ENCODE measurements at places on chromosomes 2 and 18.

DNA sequence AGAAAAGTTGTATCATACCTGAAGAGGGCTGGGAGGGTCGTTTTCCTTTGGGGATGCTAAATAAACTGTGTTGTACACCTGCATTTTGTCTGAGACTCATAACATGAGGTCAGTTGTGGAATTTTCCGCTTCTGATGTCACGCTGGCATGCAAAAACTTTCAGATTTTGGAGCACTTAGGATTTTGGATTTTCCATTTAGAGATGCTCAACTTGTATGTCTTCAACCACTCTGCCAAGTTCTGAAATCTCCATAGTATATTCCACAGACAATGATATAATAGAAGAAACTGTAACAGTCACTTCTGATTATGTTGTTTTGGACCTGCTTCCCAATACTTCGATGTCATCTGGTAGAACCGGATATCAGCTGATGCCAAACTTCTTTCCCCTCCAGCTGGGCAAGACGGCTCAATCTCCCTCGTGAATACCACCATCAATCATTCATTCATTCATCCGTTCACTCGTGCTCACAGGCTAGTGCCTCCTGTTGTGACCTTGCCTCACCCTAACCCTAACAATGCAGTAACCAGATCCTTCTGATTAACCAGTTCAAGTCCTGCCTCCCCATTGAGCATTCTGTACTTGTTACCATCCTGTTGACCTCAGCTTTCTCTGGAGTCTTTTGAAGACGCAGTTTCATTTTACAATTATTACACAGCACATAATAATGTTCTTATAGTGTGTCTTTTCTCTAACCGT, 5.3 kb upstream of the PLEKHH2 start:
- DNase-seq: no peak

- DNase-seq: no peak
These were observed 67.8 kb upstream of the HDAC4 start for GRCh38 chr2:239468491-239469105.

GRCh38 chr2:23412556-23413155, 27.7 kb downstream of the KLHL29 start:
- no peak for DNase-seq

GRCh38 chr2:230184727-230185578, 34.8 kb downstream of the SP110 start:
- DNase-seq: no peak

GRCh38 chr18:7608781-7609201, 41.7 kb downstream of the PTPRM start:
- DNase-seq: no peak

DNA sequence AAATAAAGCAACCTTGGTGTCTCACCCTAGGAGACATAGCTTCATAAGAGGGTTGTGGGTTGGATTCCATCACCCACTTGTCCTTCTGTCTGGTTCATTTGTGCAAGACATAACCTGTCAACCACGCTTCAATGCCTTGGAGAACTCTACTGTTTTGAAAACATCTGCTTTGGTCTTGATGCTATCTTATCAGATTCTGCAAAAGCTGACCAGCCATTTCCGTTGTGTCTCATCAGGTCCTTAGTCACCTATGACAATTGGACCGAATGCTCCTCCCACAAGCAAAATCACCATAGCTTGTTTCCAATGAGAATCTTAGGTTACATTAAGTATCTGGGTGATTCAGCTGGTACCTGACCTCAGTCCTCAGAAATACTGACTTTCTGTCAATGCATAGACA, 35.4 kb downstream of the STAT4 start:
- DNase-seq: no peak

DNA sequence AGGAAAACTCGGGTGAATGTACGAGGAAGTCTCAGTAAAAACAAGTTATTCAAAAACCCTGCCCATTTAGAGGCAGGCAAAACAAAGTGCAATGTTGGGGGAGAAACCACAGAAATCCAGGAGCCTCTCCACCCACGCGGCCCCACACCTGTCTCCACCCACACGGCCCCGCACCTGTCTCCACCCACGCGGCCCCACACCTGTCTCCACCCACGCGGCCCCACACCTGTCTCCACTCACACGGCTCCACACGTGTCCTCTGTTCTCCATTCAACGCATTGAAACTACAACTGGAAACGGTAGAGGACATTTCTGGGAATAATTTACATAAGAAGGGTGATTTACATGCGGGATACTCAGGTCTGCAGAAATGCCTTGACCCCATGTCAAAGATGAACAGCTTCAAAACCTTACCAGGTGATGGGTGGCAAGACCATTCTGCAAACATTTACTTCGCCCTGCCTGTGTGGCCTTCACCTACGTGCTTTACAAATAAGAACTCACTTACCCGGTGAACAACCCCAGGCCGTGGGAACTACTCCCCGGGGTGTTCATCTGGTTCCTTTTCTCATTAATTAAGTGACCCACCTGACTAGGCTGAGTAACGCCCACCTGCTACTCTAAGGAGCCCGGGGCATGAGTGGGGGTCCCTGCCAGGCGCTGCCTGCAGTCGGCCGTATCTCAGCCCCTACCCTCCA, 100.4 kb downstream of the EIPR1 start:
- no peak for DNase-seq

DNA sequence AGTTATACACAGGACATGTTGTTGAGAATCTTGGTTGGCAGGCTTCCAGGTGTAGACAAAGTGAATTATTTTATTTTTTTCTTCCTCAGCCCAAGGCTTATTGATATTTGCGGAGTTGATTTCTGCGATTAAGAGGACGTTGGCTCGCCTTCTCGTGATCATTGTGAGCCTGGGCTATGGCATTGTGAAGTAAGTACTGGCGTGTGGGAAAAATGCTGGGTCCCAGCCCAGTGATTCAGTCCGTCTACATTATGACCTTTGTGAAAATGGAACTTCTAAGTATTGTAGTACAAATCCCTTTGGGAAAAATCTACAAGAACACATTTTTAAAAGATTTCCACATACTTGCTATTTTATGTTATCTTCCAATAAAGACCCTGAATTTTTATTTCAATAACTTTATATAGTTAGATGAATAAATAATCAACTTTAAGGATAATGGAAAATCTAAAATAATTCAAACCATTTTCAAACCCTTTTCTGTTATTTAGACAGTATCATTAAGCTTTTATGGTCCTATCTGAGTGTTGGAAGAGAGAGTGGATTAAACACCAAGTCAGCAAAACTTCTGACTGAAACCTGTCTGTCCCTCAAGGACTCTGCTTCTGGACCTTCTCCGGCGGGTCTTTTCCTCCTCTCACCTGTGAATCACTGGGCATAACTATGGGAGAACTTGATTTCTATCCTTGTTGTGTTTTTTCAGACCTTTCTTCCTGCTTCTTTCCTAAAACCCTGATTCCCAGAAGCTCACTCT, 31.0 kb downstream of the TMEM87B start:
- no peak for DNase-seq

- DNase-seq: no peak
These were observed 20.7 kb upstream of the GYPC start for GRCh38 chr2:126635281-126635680.

GRCh38 chr2:219174801-219175200, 1.9 kb downstream of the CNPPD1 start:
- DNase-seq: no peak

DNA sequence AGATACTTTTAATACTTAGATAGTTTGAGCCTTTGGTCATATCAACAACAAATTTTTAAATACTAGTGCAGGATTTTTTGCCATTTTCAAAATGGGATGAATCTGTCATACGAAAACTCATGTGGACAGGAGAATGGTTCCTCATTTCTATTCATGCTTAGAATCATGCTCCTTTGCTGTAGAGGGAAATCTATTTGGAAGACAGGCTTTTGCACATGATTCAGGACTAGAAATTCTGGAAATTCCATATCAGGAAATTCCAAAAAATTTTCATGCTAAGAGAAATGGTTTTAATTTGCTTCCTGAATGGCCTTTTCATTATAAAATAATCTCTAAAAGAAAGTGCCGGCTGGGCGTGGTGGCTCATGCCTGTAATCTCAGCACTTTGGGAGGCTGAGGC, 39.3 kb downstream of the MOGAT1 start:
- no peak for DNase-seq

DNA sequence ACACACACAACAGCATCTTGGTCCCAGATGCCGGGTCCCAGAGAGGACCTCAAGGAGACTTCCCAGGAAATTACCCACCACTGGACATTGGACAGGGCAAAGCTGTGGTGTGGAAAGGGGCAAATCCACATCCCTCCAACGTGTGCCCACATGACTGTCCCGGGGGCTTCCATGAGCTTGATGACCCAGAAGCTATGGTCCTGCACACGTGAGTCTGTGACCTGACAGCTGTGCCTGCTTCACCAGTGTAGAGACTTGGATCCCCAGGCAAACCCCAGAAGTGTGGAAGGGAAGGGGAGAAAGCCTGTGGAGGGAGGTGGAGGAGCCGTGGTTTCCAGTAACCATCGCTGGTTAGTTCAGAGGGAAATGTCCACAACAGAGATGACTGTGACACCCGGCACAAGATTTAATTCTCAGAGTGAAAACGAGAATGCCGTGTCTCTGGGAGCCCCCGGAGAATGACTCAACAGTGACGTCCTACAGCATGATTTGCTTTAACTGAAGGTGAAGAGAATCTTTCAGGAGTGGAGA, 19.1 kb upstream of the GPR55 start:
- DNase-seq: no peak

DNA sequence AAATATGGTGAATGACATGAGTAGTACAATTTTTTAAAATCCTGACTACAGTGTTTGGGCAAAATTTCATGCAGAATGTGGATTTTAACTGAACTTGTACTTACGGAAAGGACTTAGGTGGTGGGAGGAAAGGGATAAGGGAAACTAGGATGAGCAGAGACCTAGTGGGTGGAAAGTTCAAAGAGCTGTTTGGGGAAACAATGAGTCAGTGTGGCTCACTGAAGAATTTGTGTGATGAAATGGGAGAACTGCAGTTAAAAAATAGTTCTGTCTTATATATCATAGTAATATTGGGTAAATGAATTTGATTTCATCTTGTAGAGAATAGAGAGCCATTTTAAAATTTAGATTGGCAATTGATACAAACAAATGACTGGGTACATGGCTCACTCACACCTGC, 220.1 kb upstream of the CTAGE1 start:
- no peak for DNase-seq

DNA sequence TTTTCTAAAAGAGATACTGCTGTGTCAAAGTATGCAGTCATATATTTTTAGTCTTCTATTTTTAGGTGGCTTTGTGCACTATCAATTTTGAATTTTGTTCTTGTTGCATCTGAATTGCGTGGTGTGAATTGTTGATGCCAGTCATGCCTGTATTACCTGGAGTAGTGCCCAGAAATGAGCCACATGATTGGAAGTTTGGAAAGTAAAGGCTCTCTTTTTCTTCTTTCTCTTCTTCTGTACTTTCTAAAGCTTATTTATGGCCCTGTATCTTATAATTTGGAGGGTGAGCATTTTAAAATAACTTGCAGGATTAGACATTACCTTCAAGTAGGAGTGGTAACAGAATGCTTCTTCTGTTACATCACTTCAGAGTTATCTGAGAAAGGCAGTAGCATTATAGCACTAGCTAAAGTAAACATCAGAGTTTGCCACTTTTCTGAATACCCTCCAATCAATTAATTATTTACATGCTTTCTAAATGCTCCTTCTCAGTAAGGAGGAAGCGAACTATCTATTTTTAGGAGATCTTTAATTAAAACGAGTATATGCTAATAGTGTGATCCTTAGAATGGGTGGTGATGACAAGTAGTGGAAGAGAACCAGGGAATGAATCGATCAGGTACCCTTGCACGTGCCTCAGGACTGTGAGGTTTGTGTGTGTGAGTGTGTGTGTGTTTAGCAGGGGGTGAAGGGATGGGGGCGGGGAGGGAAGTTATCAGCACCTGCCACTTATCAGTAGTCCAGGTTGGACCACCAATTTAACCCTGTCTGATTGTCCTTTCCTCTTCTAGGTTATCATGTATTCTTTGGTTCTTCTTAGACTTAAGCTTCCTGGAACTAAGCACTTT, 112.5 kb downstream of the MAP3K20 start:
- no peak for DNase-seq

DNA sequence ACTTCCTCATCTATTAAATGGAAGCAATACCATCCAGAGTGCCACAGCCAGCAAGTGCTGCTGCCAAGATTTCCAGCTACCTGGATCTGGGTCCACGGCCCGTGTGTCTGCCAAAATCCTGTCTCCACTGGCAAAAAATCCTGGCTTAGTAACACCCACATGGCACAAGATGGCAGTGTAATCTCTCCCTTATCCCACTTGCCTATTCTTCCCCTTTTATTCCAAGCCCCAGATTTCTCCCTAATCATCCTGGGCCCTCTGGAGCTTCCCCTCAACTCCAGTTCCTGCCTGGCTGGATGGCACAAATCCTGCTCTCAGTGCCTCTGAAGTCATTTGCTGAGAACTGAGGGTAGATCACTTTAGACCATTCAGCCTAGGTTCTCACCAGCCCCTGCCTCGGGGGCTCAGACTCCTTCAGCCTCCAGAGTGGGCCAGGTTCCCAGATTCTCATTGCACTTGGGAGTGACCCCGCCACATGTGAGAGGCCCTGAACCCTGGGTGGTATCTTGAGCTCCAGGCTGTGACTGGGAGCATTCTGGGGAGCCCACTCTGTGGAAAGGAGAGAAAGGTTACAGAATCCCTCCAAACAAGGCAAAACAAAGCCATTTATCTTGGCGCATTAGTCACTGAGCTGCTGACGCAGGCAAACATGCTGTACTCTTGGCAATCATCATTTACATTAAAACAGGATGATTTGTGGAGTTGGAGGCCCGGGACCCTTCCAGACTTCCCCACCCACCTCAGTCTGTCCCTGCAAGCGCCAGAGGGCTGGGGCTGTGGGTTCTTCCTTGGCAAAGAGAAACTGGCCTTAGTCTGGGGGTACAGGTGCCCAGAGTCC, 325.8 kb downstream of the DYSF start:
- no peak for DNase-seq

GRCh38 chr18:37546651-37547050, 18.9 kb downstream of the CELF4 start:
- DNase-seq: no peak

DNA sequence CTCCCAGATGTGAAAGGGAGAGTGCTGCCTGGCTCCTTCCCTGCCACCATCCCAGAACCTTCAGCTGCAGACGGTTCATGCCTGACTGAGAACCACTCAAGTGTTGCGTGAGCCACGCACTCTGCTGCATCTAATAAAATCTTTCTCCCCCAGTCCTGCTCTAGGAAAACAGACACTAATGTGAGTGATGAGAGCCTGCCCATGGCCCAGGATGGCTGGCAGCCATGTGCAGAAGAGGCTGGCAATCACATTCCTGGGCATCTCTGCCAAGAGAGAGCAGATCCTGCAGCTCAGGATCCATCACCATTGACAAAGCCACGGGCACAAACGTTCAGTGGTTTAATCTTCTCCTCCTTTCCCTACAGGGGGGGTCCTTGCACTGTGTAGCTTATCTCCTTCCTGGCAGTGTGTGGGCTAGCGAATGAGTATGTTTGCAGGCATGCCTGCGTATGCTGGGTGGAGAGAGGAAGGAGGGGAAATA, 477.5 kb downstream of the SLC4A3 start:
- no peak for DNase-seq
